ENCODE measurements at places on chromosomes 2 and 18. TPM values are rescaled to one million over a fixed set of nuclear protein-coding genes. Genes with fewer than 3 reads are reported as not detected.
A peak's percentile ranks its signal among the peaks of the same experiment; 100 is the strongest.

The DSC3 gene
- not detected for total RNA-seq

GRCh38 chr18:12410081-12410481 lies 2.4 kb downstream of the PRELID3A start:
- H3K27me3 ChIP-seq: no peaks in the 10 kb centered on the region
- DNase-seq: no peak
- H3K4me1 ChIP-seq: peaks cover 22% of the 10 kb centered on the region
- H3K27ac ChIP-seq: no peak overlapping the region

The ACAA2 gene
- total RNA-seq: 101 TPM

GRCh38 chr2:174121612-174122011 lies 126.7 kb downstream of the OLA1 start:
- no peaks in the 10 kb centered on the region for H3K4me1 ChIP-seq
- no peak for DNase-seq
- no peaks in the 10 kb centered on the region for H3K36me3 ChIP-seq
- no peak overlapping the region for H3K27ac ChIP-seq

DNA sequence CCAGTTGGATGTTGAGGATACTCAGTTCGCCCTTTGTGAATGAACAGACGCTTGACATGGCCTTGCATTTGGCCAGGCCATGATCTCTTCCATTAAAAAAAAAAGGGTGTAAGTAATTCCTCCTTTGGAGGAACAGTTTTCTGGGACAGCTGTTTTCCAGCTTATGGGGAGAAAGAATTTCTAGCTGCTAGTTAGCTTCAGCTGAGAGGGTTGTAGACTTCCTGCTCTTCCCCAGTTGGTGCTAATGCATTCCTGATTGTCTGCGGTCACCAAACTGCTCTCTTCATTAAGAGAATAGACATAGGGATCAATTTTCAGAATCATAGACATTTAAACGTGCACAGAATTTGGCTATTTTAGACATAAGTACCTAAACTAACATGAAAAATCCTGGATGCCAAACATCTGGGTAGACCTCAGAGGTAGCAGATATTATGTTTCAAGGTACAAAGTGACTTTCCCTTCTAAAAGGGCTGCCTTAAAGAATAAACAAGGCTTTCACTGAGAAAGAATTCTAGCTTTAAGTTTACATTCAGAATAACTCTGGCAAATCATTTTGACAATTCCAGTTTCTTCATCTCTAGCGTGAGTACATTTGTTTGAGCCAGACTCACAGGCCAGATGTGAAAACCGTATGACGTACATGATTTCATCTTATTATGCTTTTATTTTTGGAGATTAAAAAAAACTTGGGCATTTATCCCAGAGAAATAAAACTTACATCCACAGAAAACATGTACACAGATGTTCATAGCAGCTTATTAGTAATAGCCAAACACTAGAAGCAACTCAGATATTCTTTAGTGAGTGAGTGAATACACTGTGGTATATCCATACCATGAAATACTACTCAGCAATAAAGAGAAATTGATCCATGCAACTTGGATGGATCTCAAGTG lies 71.2 kb downstream of the MAIP1 start:
- DNase-seq: no peak
- H3K27ac ChIP-seq: no peak overlapping the region
- no peaks in the 10 kb centered on the region for H3K27me3 ChIP-seq
- H3K4me1 ChIP-seq: no peaks in the 10 kb centered on the region
- H3K4me3 ChIP-seq: no peak overlapping the region
- H3K36me3 ChIP-seq: no peaks in the 10 kb centered on the region

DNA sequence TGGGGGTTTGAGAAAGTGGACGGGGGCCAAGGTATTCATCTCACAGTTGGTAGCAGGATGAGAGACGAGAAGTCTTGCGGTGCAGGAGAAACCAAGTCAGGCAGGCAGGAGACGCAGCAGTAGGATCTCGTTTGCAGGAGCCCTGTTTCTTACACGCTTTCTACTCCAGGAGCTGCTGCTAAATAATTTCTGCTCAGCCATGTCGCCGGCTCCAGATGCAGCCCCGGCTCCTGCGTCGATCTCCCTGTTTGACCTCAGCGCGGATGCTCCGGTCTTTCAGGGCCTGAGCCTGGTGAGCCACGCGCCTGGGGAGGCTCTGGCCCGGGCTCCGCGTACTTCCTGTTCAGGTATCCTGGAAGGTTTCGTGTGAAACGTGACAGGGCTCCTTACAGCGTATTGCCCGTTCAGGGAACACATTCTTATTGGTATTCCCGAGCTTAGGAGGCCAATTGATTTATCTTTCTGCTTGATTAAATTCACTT lies 494 bp downstream of the ANKZF1 start:
- peaks cover 64% of the 10 kb centered on the region for H3K36me3 ChIP-seq
- H3K4me3 ChIP-seq: peak overlapping the region; percentile 87
- no peak for DNase-seq
- H3K27me3 ChIP-seq: no peaks in the 10 kb centered on the region
- peaks cover 42% of the 10 kb centered on the region for H3K4me1 ChIP-seq
- peak overlapping the region; percentile 96 for H3K27ac ChIP-seq

DNA sequence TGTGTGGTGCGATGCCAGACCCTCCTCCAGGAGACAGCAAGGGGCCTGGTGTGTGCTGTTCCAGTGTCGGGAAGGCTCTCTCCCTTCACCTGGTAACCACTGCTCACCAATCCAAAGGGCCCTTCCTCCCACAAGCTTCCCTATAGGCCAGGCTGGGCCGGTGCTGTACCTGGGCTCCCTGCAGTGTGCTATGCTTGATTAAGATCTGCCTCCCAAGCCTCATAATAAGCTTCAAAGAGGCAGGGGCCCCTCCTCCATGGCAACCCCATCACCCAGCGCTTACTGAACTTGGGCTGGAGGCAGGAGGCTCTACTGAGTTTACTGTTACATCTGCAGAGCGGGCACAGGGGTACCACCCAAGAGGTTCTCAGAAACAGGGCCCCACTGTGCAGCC lies 4.5 kb upstream of the MAL start:
- no peak overlapping the region for H3K27ac ChIP-seq
- H3K36me3 ChIP-seq: no peaks in the 10 kb centered on the region
- H3K4me1 ChIP-seq: peaks cover 4% of the 10 kb centered on the region

The SLC5A7 gene
- 3.0 TPM for total RNA-seq

- H3K27ac ChIP-seq: peak overlapping the region; percentile 87
- DNase-seq: peak; percentile 92
- no peak overlapping the region for H3K4me3 ChIP-seq
- peaks cover 85% of the 10 kb centered on the region for H3K4me1 ChIP-seq
Measured at GRCh38 chr2:27776097-27776496, 4.6 kb downstream of the MRPL33 start.

DNA sequence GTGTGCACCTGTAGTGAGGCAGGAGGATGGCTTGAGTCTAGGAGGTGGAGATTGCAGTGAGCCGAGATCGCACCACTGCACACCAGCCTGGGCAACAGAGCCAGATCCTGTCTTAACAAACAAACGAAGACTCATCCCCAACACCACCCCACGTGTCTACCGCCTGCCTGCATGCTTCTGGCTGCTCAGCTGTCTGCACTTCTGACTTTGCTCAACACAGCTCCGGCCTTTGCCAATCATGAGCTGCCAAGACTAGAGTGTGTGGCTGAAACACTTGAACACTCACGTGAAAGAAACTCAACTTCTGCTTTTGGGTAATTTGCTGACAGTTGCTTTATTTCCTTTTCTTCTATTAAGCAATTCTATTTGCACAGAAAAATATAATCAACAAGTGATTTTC lies 32.1 kb upstream of the SP3 start:
- no peaks in the 10 kb centered on the region for H3K36me3 ChIP-seq
- H3K4me1 ChIP-seq: peaks cover 34% of the 10 kb centered on the region
- no peaks in the 10 kb centered on the region for H3K27me3 ChIP-seq
- H3K27ac ChIP-seq: peak overlapping the region; percentile 60

GRCh38 chr18:52325997-52326396 lies 14.0 kb upstream of the DCC start:
- H3K4me1 ChIP-seq: no peaks in the 10 kb centered on the region
- H3K4me3 ChIP-seq: no peak overlapping the region
- H3K27me3 ChIP-seq: no peaks in the 10 kb centered on the region

DNA sequence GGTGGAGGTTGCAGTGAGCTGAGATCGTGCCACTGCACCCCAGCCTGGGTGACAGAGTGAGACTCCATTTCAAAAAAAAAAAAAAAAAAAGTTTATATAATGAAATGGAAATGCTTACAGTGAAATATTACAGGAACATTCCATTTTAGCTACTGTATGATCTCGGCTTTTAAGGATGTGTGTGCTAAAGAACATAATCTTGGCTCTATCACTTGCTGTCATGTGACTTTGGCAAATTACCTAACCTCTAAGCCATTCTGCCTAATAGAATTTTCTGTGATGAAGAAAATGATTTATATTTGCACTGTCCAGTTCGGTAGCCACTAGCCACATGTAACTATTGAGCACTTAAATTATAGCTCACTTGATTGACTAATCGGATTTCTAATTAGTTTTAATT lies 36.3 kb downstream of the SMAD4 start:
- peaks cover 57% of the 10 kb centered on the region for H3K36me3 ChIP-seq
- no peaks in the 10 kb centered on the region for H3K27me3 ChIP-seq
- peak overlapping the region; percentile 15 for H3K27ac ChIP-seq
- DNase-seq: no peak

The BCL11A gene
- total RNA-seq: 11.3 TPM

The GATA6 gene
- total RNA-seq: 9.5 TPM

The DOK6 gene
- total RNA-seq: 2.4 TPM

DNA sequence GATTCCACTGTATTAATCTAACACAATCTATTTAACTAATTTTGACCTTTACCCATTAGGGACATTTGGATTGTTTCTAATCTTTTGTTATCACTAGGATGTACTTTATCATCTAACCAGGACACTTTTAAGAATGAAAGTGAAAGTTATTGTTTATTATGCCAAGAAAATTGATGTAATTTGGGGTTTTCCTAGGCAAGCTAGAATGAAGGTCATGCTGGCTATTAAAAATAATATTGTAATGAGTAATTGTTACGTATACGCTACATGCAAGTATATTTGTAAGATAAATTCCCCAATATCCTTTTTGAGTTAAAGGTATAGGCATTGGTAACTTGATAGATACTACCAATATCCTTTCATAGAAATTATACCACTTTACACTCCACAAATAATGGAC lies 74.6 kb downstream of the COL5A2 start:
- peaks cover 17% of the 10 kb centered on the region for H3K4me1 ChIP-seq
- H3K36me3 ChIP-seq: peaks cover 7% of the 10 kb centered on the region
- DNase-seq: no peak
- no peak overlapping the region for H3K27ac ChIP-seq
- no peak overlapping the region for H3K4me3 ChIP-seq

- no peaks in the 10 kb centered on the region for H3K4me1 ChIP-seq
- H3K27ac ChIP-seq: peak overlapping the region; percentile 3
- H3K36me3 ChIP-seq: no peaks in the 10 kb centered on the region
- no peaks in the 10 kb centered on the region for H3K27me3 ChIP-seq
- H3K4me3 ChIP-seq: no peak overlapping the region
Measured at GRCh38 chr2:56001947-56002346, 78.4 kb upstream of the EFEMP1 start.

DNA sequence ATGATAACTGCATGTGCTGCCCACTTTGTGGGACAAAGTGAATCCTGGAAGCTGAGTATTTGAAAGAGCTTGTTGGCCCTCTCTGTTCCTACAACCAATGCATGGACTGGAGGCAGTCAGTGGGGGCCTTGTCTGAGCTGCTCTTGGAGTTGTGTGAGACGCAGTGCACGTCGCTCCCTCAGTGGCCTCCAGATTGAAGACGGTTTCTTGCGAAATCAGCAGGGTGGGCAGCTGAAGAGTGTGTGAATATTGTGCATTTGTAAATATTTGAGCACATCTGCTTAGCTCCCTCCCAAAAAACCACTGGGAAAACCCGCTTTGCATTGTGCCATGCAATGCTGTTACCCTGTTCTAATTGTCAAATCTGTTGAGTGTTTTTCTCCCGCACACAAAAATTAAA lies 782.8 kb downstream of the PLCL1 start:
- H3K4me3 ChIP-seq: no peak overlapping the region
- no peaks in the 10 kb centered on the region for H3K4me1 ChIP-seq
- no peaks in the 10 kb centered on the region for H3K27me3 ChIP-seq
- H3K36me3 ChIP-seq: no peaks in the 10 kb centered on the region
